ENCODE measurements at places on chromosomes 1 and 21.

GRCh38 chr1:114341856-114342255 is 169.1 kb downstream of the TRIM33 start:
- DNase-seq = peak; percentile 32

DNA sequence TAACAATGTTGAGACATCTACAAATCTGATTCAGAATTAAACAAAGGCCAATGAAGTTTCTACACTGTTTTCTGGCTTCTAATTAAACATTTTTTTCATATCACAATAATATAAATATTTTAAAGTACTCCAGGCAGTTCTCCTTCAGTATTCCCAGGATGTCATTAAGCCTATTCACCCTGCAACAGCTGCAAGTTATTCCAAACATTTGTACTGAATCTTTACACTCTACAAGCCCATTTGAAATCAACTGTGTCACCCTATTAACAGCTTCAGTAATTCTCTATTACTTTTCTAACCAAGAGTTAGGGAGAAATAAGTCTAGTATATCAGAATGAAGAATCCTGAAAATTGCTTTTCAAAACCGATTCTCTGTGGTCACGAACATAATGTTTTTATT is 124.6 kb downstream of the OLFML2B start:
- no peak for DNase-seq

DNA sequence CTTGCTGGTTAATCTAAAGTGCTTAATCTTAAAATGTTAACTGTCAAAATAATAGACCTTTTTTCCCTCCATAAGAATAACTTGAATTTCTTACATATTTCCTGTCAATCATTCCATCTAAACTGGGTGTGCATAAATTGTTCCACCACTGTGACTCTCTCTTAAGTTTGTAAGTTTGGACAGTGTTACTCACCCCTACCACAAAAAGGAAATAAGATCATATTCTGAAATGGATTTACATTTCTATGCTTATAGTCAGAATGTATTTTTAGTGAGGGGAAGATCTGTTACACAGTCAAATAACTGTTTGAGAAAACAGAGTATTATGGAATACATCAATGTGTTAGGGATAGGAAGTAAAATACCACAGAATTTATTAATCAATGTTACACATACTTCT is 109.6 kb upstream of the DPYD start:
- DNase-seq = no peak

DNA sequence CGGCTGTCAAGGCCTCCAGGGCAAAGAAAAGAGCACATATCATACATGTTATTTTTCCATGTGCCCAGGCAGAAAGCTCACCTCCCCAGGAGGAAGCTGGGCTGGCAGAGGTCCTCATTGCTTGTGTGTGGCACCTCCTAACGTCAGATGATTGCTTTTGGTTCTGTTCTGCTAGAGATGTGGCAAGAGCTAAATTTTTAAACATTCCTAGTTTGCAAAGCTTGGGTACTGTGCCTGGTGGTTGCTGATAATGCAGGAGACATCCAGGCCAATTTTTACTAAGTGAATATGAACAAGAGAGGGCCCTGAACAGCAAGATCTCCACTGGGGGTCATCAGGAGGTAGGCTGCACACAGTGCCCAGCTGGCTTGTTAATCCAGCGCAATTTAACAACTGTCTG is 93.9 kb downstream of the TBX19 start:
- no peak for DNase-seq

DNA sequence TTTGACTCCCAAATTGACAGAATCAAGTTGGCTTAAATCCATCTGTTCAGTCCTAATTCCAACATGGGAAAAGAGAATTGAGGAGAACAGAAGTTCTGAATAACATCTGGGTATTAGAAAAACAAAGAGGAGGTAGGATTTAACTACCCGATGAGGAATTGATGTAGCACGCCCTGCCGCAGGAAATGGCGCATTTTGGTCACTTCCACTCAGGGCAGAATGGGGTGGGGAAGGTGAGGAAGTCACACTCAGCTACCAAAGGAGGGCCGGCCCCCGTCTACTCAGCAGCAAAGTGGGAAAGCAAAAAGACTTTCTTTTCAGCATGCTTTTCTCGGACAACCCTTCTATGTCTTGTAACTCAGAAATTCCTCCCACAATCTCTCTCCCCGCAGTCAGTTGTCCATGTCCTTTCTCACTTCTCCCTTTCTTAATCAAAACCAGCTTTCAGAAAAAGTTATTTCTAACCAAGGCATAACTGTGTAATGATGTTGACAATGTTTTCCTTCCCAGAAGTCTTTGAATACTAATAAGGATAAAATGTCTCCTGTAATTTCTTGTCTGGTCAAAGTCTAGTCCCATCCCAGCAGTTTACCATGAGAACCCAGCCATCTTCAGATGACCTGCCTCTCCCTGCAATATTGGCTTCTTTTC is 60.5 kb upstream of the SIPA1L2 start:
- no peak for DNase-seq

DNA sequence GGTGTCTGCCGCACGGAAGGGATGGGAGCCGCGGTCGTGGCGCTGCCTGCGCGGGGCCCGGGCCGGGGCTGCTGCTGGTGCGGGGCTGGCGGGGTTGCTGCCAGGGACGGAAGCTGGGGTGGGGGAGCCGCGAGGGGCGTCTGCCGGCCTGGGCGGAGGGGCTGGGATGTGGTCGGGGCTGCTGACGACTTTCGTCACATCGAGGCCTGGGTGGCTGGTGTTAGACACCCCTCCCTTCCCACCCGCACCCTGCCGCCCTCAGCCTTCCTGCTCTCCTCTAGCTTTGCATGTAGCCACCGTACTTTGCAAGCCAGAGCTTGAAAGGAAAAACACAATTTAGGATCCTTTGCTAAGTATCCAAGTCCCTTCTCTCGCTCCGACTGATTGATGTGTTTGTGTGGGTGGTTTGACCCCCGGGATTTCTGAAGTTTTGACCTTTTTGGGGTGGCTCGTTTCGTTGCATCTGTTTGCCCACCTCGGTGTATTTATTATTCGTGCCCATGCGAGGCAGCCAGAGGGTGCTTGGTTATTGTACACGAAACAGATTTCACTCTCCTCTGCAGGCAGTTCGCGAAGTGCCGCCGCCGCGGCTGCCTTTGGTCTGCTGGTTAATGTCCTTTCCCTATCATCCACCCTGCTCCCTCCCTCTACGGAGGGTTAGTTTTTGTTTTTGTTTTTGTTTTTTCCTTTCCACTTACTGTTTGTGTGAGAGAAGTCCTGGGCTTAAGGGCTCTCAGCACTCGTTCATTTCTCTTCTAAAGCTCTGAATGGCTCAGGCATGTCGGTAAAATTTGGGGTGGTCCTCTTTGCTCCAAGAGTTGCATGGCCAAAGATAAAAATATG is 868 bp downstream of the C1orf21 start:
- DNase-seq = peak; percentile 46

DNA sequence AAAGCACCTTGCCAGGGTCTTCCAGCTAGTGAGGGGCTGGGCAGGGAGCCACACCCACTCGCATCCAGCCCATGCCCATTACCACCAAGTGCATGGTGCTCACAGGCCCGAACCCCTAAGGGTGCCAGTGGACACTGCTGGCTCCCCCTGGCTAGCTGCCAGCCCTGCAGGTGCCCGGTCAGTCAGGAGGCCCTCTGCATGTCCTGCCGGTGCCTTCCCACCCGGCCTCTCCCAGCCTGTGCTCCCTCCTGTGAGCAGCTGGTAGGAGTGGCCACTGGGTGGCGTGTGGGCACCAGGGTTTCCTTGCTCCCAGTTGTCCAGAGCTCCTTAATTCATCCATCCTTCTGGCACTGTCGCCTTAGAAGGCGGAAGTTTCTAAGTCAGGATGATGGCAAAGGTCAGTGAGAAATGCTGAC is 33.4 kb downstream of the QSOX1 start:
- DNase-seq = peak; percentile 68

- DNase-seq = no peak
These were observed 22.5 kb downstream of the WNT3A start for GRCh38 chr1:228029281-228029680.

All from Daoy (cell line).